B cell (primary cell): ENCODE measurements at places on chromosomes 11 and 22.
A peak's percentile ranks its signal among the peaks of the same experiment; 100 is the strongest.

DNA sequence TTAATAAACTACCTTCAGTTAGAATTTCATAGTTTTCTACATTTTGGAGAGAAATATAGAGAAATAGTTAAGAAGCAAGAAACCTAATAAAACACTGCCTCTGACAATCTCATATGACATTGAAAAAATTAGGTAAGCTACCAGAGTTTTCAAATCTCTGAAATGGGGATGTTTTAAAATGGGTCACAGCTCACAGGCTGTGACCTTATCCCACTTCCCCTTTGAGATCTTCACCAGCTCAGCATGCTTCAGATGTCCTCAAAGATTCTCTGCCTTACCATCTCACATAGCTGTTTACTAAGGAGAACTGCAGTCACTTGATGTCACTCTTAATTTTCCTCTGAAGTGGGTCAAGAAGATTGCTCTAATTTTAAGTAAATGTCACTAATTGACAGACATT is 717.8 kb downstream of the JRKL start:
- no peaks in the 10 kb centered on the region for H3K27me3 ChIP-seq
- no peak overlapping the region for H3K27ac ChIP-seq
- no peaks in the 10 kb centered on the region for H3K4me1 ChIP-seq
- H3K4me3 ChIP-seq, result no peak overlapping the region
- no peak for DNase-seq

- no peak overlapping the region for H3K27ac ChIP-seq
- H3K4me3 ChIP-seq, result no peak overlapping the region
- no peaks in the 10 kb centered on the region for H3K36me3 ChIP-seq
- no peaks in the 10 kb centered on the region for H3K27me3 ChIP-seq
- H3K4me1 ChIP-seq, result no peaks in the 10 kb centered on the region
Observed at GRCh38 chr11:114925591-114925990, 247.3 kb downstream of the NXPE2 start.

DNA sequence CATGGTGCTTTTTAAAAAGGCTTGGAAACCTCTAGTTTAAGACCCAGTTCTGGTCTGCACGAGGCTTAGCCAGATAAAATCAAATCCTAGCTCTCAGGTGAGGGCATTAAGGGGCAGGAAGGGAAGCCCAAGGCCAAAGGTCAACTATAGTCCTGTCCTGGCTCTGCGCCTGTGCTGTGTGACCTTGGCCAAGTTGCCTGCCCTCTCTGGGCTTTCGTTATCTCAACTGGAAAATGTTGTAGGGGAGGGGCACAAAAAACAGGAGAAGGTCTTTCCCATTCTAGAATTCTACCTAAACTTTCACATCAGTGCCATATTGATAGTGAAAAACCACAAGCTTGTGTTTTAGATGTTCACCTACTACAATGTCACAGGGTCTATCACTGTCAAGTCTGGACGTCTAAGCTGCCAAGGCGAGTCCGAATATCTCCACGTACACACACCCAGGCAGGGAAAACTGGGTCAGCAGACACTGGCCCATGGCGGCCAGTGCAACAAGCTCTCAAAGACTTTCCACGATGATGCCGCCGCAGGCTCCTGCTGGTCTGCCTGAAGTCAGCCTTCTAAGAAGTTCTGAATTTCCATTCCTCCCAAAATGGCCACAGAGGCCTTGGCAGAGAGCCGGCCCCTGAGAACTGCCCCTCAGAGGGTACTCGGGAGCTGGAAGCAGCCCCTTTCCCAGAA is 18.0 kb downstream of the MN1 start:
- H3K27me3 ChIP-seq, result no peaks in the 10 kb centered on the region
- no peak overlapping the region for H3K4me3 ChIP-seq
- no peaks in the 10 kb centered on the region for H3K4me1 ChIP-seq
- DNase-seq, result no peak

DNA sequence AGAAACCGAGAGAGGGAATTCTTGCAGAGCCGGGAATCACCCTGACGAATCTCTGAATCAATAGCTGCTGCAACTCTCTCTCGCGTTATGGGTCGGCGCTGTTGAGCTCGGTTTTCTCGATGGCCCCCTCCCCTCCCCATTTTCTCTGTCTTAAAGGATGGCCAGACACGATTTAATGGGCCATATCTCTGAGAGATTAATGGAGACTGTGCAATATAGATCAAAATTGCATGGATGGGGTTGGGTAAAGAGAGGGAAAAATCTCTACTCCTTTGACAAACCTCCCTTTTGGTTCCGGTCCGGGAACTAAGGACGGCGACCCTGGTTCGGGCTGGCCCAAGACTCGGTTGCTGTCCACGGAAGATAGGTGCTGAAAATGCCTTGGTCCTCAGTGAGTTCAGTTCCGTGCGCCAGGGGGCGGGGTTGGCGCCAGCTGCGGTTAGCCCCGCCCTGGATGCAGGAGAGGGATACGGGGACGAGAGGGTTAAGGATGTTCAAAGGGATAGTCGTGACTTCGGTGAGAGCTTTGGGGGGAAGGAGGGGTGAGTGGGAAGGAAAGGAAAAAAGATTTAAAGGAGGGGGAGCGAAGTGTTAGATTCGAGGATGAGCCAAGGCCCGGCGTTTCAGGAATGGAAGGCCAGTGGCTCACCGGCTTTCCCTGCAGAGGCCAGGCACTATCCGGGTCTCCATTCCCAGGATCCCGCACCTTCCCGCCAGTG is 103.6 kb upstream of the HSD17B12 start:
- H3K27ac ChIP-seq, result no peak overlapping the region
- peaks cover 51% of the 10 kb centered on the region for H3K27me3 ChIP-seq
- peak; percentile 34 for DNase-seq
- H3K36me3 ChIP-seq, result no peaks in the 10 kb centered on the region
- H3K4me1 ChIP-seq, result peaks cover 50% of the 10 kb centered on the region

- no peak overlapping the region for H3K4me3 ChIP-seq
- no peaks in the 10 kb centered on the region for H3K36me3 ChIP-seq
- no peaks in the 10 kb centered on the region for H3K4me1 ChIP-seq
- H3K27ac ChIP-seq, result no peak overlapping the region
- no peak for DNase-seq
Observed at GRCh38 chr11:105582497-105582896, 27.4 kb upstream of the GRIA4 start.

DNA sequence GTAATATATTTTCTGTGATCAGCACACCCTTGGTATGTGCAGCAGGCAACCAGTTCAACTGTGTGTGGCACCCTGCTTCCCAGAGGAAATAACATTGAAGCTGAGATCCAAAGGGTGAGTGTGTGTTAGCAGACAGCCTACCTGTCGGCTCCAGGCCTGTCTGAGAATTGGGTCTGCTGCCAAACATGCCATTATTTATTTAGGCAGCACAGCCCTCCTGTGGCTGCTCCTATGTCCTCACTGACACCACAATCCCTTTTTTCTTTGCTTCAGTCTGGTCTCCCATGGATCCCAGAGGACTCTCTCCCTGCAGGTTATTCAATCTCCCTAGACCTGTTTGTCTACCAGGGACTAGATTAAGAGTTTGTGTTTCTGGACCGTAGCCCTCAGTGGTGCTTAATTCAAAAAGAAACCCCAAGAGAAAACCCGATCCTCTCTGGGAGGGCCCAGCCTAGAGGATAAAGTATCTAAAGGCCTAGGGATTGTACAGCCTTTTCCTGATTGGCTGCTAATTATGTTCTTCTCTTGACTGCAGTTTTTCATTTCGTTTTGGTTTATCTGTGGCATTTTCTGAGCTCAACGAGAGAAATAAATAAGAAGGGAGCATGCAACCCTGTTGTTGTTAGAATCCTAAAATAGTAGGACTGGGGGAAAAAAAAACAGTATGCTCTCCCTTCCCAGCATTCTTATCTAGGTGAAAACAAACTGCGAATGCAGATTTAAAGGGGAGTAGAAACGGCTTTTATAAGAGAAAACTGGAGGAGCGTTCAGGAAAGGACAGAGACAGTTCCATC is 24.1 kb downstream of the KCNE3 start:
- H3K36me3 ChIP-seq, result no peaks in the 10 kb centered on the region
- no peak overlapping the region for H3K27ac ChIP-seq
- no peaks in the 10 kb centered on the region for H3K4me1 ChIP-seq
- no peak for DNase-seq
- no peaks in the 10 kb centered on the region for H3K27me3 ChIP-seq

GRCh38 chr11:106133529-106133928 is 56.1 kb downstream of the AASDHPPT start:
- DNase-seq, result no peak
- no peak overlapping the region for H3K4me3 ChIP-seq
- H3K36me3 ChIP-seq, result no peaks in the 10 kb centered on the region
- H3K27me3 ChIP-seq, result peaks cover 3% of the 10 kb centered on the region

DNA sequence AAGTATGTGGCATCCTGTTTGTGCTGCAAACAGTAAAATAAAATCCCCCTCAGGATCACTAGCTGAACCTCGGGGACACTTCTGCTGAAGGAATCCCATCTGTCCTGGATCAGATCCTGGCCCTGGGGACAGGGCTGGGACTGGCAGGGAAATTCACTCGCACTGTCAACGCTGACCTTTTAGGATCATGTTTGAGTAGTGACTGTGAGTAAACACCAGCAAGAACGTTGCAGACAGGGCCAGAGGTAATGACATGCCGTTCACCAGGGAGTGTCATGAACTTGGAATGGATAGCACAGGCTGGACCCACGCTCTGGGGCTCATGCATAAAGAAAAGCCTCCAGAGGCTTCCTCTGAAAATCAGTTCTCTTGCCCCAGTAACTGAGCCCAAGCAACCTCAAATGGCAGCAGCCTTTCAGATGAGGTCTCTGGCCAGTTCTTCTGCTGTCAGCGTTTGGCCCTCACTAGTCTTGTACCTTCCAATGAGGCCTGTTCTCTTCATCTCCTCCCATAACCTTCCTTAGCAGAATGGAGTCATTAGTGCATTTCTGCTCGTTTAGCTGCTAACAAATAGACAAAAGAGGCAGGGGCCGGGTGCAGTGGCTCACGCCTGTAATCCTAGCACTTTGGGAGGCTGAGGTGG is 51.0 kb upstream of the BARX2 start:
- no peaks in the 10 kb centered on the region for H3K4me1 ChIP-seq
- H3K27ac ChIP-seq, result no peak overlapping the region
- H3K36me3 ChIP-seq, result no peaks in the 10 kb centered on the region

GRCh38 chr11:9249252-9249651 is 15.9 kb downstream of the DENND5A start:
- no peak for DNase-seq
- H3K27me3 ChIP-seq, result no peaks in the 10 kb centered on the region

DNA sequence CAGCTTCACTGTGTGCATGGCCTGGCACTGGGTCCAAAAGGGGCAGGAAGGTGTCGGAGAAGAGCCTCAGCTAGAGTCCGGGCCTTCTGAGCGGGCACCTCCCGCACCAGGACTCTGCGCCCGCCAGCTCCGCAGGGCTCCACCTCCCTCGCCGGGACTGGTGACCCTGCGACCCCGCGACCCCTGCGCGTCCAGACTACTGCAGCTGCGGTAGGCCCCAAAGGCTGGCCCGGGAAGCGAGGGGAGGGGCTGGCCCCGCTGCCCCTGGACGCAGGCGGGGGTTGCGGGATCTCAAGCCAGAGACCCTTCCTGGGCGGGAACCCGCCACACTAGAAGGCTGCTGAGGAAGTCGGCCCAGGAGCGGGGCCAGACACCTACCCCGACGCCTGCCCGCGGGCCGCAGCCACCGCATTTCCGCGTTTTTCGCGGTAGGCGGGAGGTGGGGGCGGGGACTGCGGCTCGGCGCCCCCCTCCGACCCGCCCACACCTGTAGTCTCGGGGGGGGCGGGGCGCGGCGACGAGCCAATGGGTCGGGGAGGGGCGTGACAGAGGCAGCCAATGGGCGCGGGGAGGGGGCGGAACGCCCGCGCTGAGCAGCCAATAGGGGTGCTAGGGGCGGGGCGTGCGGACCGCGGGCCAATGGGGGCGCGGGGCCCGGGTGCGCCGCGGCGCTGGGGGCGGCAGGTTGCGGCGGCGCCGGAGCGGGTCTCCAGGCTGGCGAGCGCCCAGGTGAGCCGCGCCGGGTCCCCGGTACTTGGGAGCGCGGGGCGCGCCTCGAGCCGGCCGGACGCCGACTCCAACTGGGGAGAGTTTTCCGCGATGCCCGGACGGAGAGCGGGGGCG is at the start of the genes LMNTD2 and RASSF7:
Gene LMNTD2 (minus strand): TSS at position 434 of the 843 bp plus-strand sequence. CDS start 22 bp downstream, at position 412.
Gene RASSF7 (plus strand): TSS at position 666 of the 843 bp plus-strand sequence. CDS start 799 bp downstream, outside the sequence.
- DNase-seq, result peak; percentile 95
- H3K27ac ChIP-seq, result peak within 1 kb of the TSS; percentile 75
- peaks cover 3% of the 10 kb centered on the region for H3K27me3 ChIP-seq
- peak within 1 kb of the TSS; percentile 64 for H3K4me3 ChIP-seq

GRCh38 chr11:74429205-74429604 is 31.0 kb upstream of the PGM2L1 start:
- no peaks in the 10 kb centered on the region for H3K36me3 ChIP-seq
- no peaks in the 10 kb centered on the region for H3K4me1 ChIP-seq
- H3K4me3 ChIP-seq, result no peak overlapping the region

GRCh38 chr11:63850920-63851319 is 12.0 kb downstream of the MARK2 start:
- H3K27ac ChIP-seq, result no peak overlapping the region
- peaks cover 6% of the 10 kb centered on the region for H3K36me3 ChIP-seq
- no peak overlapping the region for H3K4me3 ChIP-seq
- H3K27me3 ChIP-seq, result no peaks in the 10 kb centered on the region
- no peak for DNase-seq

GRCh38 chr11:75478783-75479596 is 46.0 kb upstream of the KLHL35 start:
- no peaks in the 10 kb centered on the region for H3K27me3 ChIP-seq
- no peak for DNase-seq
- H3K27ac ChIP-seq, result no peak overlapping the region
- no peaks in the 10 kb centered on the region for H3K36me3 ChIP-seq

DNA sequence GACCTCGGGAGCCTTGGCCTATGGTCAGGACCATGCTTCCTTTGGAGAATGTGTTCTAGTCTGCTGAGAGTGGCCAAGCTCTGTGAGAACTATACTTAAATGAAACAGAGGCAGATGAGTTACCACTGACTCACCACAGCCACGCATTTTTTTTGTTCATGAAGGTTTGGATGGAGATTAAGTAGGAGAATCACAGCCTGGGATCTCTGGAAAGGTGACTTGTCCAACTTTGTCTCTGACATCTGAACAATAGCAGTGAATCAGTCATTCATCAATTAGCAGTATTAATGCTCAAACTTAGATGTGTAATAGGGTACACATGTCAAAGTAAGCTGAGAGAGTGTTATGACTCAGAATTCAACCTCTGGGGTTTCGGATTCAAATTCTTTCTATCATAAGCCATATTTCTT is 100.7 kb upstream of the ANO3 start:
- peaks cover 4% of the 10 kb centered on the region for H3K4me1 ChIP-seq
- H3K36me3 ChIP-seq, result no peaks in the 10 kb centered on the region
- no peak overlapping the region for H3K4me3 ChIP-seq
- no peak for DNase-seq
- no peak overlapping the region for H3K27ac ChIP-seq
- no peaks in the 10 kb centered on the region for H3K27me3 ChIP-seq

GRCh38 chr22:40258501-40258915 is 80.8 kb downstream of the TNRC6B start:
- no peak overlapping the region for H3K27ac ChIP-seq
- H3K36me3 ChIP-seq, result peaks cover 63% of the 10 kb centered on the region
- no peaks in the 10 kb centered on the region for H3K27me3 ChIP-seq
- H3K4me3 ChIP-seq, result no peak overlapping the region

GRCh38 chr22:19974935-19975706 is 33.5 kb upstream of the TXNRD2 start:
- H3K4me3 ChIP-seq, result no peak overlapping the region
- no peaks in the 10 kb centered on the region for H3K4me1 ChIP-seq
- DNase-seq, result no peak
- no peaks in the 10 kb centered on the region for H3K36me3 ChIP-seq
- H3K27ac ChIP-seq, result no peak overlapping the region

- H3K4me1 ChIP-seq, result no peaks in the 10 kb centered on the region
- no peaks in the 10 kb centered on the region for H3K36me3 ChIP-seq
- peaks cover 2% of the 10 kb centered on the region for H3K27me3 ChIP-seq
Observed at GRCh38 chr11:123323568-123323967, 106.5 kb upstream of the GRAMD1B start.
